ENCODE measurements at places on chromosomes 2 and 18. TPM values are rescaled to one million over a fixed set of nuclear protein-coding genes. Genes with fewer than 3 reads are reported as not detected.

GRCh38 chr18:58766164-58766563 is 94.9 kb downstream of the MALT1 start:
- no peak overlapping the region for H3K4me3 ChIP-seq
- no peaks in the 10 kb centered on the region for H3K4me1 ChIP-seq
- peak; percentile 13 for DNase-seq
- H3K27me3 ChIP-seq = peaks cover 4% of the 10 kb centered on the region

- no peak overlapping the region for H3K4me3 ChIP-seq
- no peaks in the 10 kb centered on the region for H3K27me3 ChIP-seq
- H3K27ac ChIP-seq = no peak overlapping the region
- H3K4me1 ChIP-seq = no peaks in the 10 kb centered on the region
- H3K36me3 ChIP-seq = no peaks in the 10 kb centered on the region
These were observed 79.5 kb downstream of the ITGA4 start for GRCh38 chr2:181536730-181537129.

- no peak for DNase-seq
- no peak overlapping the region for H3K27ac ChIP-seq
- no peak overlapping the region for H3K4me3 ChIP-seq
- peaks cover 5% of the 10 kb centered on the region for H3K4me1 ChIP-seq
- no peaks in the 10 kb centered on the region for H3K27me3 ChIP-seq
These were observed 605.3 kb upstream of the ZNF804A start for GRCh38 chr2:183993052-183993451.

GRCh38 chr2:234978466-234979203 is 26.8 kb downstream of the SH3BP4 start:
- peaks cover 35% of the 10 kb centered on the region for H3K4me1 ChIP-seq
- H3K36me3 ChIP-seq = no peaks in the 10 kb centered on the region
- DNase-seq = no peak
- H3K27ac ChIP-seq = no peak overlapping the region
- H3K4me3 ChIP-seq = no peak overlapping the region
- no peaks in the 10 kb centered on the region for H3K27me3 ChIP-seq

DNA sequence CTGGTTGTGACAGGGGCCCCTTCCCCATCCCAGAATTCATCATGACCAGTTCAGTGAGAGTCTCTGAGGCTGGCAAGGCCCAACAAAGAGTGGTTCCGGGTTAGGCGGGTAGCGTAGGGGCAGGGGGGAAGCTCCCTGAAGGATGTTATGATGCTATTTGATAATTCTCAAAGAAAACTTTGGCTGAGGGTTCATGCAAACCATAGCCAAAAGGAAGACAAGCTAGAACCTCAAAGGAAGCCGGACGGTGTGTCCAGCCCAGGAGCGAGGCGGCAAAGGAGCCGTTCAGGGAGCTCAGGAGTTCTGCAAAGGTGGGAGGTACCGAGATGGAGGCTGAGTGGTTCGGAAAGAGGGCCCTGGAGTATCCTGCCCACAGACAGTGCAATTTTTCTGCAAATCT is 226.8 kb upstream of the RAB6C start:
- no peaks in the 10 kb centered on the region for H3K36me3 ChIP-seq
- no peaks in the 10 kb centered on the region for H3K27me3 ChIP-seq
- DNase-seq = no peak

DNA sequence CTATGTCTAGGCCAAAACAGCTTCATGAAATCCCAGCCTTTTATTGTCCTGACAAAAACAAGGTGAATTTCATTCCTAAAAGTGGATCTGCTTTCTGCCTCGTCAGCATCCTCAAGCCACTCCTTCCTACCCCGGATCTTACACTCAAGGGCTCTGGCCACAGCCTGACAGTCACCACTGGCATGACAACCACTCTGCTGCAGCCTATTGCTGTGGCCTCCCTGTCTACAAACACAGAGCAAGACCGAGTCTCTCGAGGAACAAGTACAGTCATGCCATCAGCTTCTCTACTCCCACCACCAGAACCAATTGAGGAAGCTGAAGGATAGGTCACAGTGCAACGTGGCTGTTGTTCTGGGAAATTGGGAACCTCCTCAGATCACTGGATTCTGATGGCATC is 106.1 kb downstream of the ICA1L start:
- no peaks in the 10 kb centered on the region for H3K4me1 ChIP-seq
- H3K27ac ChIP-seq = no peak overlapping the region
- no peak for DNase-seq
- H3K27me3 ChIP-seq = no peaks in the 10 kb centered on the region

- no peak overlapping the region for H3K27ac ChIP-seq
- no peaks in the 10 kb centered on the region for H3K27me3 ChIP-seq
- no peaks in the 10 kb centered on the region for H3K4me1 ChIP-seq
- no peak overlapping the region for H3K4me3 ChIP-seq
These were observed 89.0 kb upstream of the PKDCC start for GRCh38 chr2:41958775-41959174.

GRCh38 chr2:3780477-3781402 is 77.4 kb downstream of the DCDC2C start:
- H3K4me3 ChIP-seq = no peak overlapping the region
- no peaks in the 10 kb centered on the region for H3K27me3 ChIP-seq
- H3K27ac ChIP-seq = no peak overlapping the region
- H3K36me3 ChIP-seq = no peaks in the 10 kb centered on the region
- DNase-seq = peak; percentile 72
- H3K4me1 ChIP-seq = peaks cover 5% of the 10 kb centered on the region

GRCh38 chr18:21115519-21116411 is 4.2 kb upstream of the ROCK1 start:
- no peak overlapping the region for H3K27ac ChIP-seq
- DNase-seq = no peak
- H3K36me3 ChIP-seq = no peaks in the 10 kb centered on the region
- no peak overlapping the region for H3K4me3 ChIP-seq
- H3K4me1 ChIP-seq = peaks cover 4% of the 10 kb centered on the region

- 0 out of 2 replicates have a peak, but pooled peaks cover 3% of the 10 kb centered on the region for H3K4me1 ChIP-seq
- no peak overlapping the region for H3K27ac ChIP-seq
- no peak overlapping the region for H3K4me3 ChIP-seq
- DNase-seq = no peak
These were observed 60.3 kb upstream of the HPCAL1 start for GRCh38 chr2:10242451-10242850.

The NT5DC4 gene
- total RNA-seq = not detected

The HRH4 gene
- not detected for total RNA-seq

The FTCDNL1 gene
- total RNA-seq = 0.97 TPM

The ALLC gene
- not detected for total RNA-seq

The IKZF2 gene
- 5.8 TPM for total RNA-seq

The CRYBA2 gene
- not detected for total RNA-seq

The TMEM200C gene
- 8.3 TPM for total RNA-seq

The HJURP gene
- 56.6 TPM for total RNA-seq

The RGPD6 gene
- total RNA-seq = 15.3 TPM
